Left cardiac atrium (tissue), 4 donors: ENCODE measurements at places on chromosomes 6 and 20.

DNA sequence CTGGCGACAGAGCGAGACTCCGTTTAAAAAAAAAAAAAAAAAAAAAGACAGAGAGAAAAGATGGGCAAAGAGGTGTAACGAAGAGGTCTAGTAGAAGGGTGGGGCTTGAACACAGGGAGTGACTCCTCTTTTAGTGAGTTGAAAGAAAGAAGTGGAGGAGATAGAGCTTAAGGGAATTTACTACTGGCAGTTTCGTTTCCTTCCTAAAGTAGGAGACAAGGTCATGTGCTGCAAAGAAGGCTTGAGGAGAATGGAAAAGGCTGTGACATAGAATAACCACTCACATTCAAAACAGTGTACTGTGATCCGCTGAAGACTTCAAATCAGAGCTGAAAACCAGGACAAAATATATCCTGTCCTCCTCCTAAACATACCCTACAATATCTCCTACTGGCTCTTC lies 63.8 kb upstream of the EIF2S2 start:
- no peak for DNase-seq

DNA sequence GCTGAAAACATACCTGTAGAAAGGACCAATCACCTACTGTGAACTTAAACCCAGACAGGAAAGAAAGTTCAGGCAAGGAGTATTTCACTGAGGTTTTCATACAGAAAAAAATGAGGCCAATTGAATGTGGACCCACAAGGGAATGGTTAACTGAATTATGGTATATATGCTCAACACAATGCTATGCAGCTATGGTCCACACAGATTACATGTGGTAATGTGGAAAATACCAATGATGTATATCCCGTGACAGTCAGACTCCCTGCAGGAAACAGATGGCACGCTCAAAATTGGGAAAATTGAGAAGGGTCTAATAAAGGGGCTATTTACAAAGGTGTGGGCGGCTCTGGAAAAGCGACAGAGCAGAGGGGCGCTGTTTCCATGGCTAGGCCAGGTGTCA lies 47.1 kb upstream of the PIM1 start:
- no peak for DNase-seq

DNA sequence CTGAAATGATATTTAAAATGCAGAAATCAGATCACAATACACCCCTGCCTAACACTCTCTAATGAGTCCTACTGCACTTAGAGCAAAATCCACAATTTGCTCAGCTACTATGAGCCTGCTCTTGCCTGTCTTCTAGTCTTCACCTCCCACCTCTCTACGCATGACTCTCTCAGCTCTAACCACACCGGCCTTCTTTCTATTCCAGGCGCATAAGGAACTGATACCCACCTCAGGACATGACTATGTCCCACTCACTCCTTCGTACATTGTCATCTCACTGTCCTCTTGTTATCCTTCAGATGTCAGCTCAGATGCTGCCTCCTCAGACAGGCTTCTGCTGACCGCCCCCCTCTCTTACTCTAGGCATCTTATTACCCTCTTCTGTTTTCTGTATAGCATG lies 201.0 kb upstream of the FLRT3 start:
- DNase-seq = no peak

DNA sequence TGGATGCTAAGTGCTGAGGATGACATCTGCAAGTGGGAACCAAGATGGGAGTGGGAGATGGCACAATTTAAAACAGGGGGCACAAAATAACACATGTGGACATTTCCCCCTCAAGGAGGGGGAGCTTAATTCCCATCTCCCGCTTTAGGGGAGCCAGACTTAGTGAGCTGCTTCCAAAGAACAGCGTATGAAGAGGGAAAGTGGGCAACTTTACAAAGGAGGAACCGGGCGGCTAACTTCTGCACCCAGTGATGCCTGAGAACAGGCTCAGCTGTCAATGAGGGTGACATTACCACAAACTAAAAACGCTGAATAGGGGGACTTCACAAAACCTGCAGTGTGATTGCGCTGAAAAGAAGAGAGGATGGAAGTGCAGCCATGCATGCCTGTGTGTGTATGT lies 95.5 kb upstream of the NXT1 start:
- no peak for DNase-seq

DNA sequence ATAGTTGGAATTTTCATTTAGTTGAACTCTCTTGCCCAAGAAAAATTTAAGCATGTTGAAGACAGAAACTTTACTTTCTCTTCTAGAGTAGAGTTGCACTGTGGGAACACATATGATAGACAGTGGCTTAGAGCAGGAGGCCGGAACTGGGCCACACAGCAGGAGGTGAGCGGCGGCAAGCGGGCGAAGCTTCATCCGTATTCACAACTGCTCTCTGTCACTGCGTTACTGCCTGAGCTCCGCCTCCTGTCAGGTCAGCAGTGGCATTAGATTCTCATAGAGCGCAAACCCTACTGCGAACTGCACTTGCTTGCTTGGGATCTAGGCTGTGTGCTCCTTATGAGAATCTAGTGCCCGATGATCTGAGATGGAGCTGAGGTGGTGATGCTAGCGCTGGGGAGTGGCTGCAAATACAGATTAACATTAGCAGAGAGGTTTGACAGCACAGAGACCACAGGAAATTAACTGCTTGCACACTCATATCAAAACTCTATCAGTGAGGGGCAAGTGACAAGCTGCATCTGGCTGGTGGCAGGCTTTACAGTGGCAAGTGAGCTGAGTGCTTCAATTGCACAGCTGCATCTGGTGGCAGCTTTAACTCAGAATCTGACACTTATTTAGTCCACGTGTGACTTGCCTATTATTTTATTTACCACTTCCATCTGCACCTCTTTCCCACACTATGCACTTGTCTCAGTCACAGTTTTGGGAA lies 174.9 kb upstream of the C6orf118 start:
- DNase-seq = no peak

DNA sequence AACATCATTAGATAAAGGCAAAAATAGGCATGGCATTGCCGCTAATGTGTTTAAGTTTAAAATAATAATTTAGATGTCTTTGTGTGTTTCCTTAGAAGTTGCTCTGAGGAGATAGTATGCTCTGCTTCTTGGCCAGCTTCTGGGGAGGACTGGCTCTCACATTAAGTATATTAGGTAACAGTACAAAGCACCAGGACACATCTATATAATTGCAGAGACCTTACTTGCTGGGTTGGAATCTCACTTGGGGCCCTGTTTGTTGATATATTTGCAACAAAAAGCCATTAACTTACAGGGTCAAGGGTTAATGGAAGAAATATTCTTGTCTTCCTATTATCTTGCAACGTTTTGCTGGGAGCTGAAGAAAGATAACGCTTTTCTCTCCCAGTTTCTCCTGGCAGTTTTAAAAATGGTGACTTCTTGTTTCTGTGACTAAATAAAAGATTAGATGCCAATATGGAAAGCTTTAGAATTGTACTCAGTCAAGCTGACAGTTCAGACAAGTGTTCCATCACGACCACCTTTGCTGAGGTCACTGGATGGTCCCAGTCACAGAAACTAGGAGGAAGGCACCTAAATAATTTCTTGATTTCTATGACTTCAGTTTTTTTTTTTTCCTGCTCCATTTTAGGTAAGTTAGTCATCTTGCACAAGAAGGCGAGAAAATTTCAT lies 462.3 kb upstream of the FLRT3 start:
- no peak for DNase-seq

DNA sequence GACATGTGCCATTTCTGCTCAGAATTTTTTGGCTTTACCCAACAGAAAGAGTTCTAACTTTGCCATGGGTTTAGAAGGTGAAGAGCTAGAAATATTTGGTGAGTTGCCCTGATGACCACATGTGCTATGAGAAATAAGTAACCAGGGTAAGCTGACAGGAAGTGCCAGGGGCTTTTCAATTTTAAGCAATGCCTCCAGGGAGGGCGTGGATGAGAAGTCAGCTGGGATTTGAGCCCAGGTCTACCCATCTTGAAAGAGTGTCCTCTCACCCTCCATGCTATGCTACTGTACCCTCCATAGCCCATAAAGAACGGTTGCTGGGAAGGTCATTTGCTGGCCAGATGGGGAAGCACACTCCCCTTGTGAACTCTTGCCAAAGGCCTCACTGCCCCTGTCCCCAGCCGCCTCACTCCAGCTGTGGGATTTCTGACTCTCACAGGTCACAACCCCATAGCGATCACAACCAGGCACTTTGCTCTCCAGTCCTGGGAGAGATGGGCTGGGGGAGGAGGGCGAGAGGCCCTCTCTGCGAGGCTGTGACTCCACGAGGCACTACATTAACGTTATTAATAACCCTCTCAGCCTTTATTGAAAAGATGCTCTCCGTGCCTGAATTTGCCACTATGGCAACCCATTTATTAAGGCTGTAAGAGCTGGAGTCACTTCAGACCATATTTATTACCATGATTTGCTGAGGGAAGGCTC lies 291.1 kb downstream of the DHX35 start:
- no peak for DNase-seq
